ENCODE measurements at places on chromosomes 2 and 18.

- no peak for DNase-seq
Observed at GRCh38 chr2:16246281-16246850, 306.0 kb downstream of the MYCN start.

DNA sequence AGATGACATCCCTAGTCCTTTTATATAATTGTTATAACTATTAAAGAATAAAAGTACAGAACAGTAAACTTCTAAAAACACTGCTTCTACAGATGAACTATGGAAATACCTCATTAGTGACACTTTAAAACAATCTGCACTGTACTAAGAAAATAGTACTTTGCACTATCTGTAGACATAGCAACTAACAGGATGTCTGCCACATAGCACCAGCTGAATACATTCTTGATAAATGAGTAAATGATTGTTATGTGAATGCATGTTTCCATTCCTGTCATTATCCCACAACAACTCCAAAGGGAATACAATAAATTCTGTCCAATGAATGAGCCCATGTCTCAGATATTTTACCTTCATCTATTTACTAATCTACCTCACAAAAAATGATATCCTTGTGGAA, 115.3 kb upstream of the SLC35G4 start:
- no peak for DNase-seq

DNA sequence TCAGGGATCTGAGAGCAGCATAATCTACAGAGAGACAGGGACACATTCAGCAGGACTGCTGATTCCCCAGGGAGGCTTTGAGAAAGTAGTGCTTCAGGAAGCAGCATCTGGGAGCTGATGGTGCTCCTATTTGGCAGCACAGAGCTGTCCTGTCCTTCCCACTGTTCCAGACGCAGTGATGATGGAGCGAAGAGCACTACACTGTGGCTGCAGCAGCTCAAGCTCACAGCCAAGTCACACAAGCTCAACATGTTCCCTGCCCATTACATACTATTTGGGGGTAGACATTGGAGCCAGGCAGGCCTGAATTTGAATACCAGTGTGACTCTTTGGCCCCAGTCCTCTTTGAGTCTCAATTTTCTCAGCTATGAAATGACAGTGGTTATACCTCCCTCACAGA, 15.2 kb upstream of the GALM start:
- no peak for DNase-seq

DNA sequence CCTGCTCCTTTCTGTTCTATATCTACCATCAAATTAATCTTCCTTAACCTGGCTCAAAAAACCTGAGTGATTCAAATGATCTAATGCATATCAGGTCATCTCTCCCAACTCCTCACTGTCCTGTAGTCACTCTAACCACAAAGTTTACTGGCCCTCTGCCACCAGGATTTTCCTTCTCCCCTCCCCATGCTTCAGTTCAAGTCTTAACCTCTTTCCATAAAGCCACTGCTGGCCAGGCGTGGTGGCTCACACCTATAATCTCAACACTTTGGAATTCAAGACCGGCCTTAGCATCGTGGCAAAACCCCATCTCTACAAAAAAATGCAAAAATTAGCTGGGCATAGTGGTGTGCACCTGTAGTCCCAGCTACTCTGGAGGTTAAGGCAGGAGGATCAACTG, 7.5 kb upstream of the SP3 start:
- no peak for DNase-seq

DNA sequence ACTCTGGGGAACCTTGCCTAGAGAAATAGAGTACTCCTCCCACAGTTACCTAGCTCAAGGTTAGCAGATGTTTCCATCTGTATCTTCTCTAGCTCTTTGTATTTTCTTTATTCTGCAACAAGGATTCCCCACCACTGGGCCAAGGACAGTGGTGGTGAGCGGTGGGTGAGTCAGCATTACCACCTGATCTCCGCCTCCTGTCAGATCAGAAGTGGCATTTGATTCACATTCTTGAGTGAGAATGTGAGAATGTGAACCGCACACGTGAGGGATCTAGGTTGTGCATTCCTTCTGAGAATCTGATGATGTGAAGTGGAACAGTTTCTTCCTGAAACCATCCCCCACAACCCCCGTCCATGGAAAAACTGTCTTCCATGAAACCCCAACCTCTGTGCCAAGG, 9.0 kb downstream of the EPB41L3 start:
- no peak for DNase-seq

GRCh38 chr2:209560911-209561310, 137.1 kb downstream of the MAP2 start:
- DNase-seq: no peak

DNA sequence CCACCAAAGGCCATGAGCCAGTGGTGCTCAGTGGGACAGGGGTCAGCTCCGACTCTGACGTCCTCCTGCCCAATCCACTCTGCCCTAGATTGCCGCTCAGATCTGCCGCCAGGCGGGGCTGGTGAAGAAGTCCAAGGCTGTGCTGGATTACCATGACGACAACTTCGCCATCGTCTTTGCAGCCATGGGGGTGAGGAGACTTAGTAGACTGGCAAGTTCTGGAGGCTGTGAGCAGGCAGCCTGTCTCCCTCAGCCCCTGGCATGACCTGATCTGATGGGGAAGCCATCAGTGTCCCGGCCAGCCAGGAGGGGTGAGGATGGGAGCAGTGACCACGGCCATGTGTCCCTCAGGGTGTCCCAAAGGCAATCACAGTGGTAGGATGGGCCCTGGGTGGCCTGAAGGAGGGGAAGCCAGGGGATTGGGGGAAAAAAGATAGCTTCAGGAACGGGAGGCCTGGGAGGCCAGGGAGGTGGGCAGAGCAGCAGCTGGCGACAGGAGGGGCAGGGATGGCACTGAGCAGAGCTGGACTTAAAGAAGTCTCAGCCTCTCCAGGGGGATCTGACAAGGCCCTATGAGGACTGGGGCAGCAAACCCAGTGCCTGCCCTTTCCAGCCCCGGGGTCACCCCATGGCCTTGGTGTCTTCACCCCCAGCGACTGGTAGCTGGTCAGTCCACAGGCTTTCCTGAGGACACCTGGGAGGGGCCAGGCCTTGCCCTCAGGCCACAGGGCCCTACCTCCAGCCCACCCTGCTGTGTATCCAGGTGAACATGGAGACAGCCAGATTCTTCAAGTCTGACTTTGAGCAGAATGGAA, 17.4 kb upstream of the ANKRD53 start:
- no peak for DNase-seq

GRCh38 chr2:224020523-224020922, 18.6 kb downstream of the SERPINE2 start:
- DNase-seq: no peak

- DNase-seq: peak; percentile 81
Observed at GRCh38 chr2:152025678-152026287, 73.1 kb downstream of the CACNB4 start.

DNA sequence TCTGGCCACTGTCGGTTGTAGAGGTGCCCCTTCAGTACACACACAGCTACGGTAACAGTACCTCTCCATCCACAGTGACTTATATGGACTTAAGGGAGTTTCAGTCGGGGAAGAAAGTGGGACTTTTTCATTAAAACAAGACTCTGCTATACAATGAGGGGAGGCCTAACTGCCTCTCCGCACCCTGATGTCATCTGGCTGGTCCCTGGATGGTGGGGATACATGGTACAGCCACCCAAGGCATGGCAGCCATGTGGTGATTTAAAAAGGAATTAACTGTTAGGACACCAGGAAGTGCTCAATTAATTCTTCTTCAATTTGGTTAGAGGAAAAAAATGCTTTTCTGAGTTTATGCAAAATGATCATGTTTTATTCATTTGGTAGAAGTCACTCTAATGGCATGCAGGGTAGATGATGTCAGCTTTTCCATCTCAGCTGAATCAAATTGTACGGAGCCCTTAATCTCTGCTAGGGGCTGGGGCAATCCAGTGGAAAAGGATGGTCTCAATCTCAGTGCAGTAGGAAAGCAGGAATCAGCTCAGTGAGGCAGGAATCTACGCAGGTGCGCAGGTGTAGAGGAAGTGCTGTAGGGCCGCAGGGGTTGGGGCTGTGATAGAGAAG, 243.9 kb downstream of the PRKCE start:
- no peak for DNase-seq

DNA sequence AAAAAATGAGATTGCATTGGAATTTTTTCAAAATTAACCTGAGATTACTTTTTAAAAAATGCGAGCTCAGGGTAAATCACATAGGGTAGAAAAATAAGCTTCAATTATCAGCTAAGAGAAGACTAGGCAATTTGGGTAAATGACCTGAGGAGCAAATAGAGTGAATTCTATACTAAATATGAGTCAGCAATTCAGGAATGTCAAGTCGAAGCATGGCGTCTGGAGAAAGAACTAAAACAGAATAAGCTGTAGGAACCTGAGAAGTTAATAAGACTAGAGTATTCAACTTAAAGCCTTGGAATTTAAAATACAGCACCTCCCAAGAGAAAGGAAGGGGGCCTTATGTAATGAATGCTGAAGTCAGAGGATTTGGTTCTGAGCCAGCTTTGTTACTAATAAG, 487.0 kb downstream of the SUCLG1 start:
- DNase-seq: no peak

DNA sequence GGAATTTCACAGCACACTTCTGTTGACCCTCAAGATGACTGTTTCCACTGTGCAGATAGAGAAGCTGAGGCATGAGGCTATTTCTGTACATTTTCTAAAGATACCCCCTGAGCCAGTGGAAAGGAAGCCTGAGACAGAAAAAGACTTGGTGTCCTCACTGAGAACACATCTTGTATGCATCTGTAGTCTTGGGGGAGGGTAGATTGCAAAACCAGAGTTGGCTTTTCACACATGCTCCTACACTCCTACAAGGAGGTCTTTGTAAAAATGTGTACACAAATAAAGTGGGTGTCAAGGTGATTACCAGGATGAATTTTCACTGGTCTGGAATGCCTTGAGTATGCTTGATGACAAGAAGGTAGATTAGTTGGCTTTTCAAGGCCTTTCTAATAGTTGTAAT, 98.0 kb downstream of the KCTD18 start:
- DNase-seq: no peak

DNA sequence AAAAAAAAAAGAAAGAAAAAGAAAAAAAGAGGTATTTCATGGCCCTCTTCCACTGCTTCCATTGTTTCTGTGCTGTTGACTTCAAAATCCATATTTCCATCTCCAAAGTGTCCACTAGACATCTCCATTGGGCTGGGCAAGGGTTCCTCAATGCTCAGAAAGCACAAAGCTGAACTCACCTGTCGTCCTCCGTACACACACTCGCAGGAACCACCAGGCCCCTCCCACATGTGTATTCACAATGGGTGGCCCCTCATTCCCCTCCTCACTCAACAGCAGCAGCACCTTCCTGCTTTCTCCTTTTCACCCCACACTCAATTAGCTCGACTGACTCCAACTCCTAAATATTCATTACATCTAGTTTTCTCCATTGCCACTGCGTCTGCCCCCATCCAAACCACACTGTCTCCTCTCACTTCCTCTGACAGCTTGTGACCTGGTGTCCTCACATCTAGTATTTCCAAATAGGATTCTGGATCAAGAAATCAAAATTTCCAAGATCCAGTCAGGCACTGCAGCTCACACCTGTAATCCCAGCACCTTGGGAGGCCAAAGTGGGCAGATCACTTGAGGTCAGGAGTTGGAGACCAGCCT, 25.2 kb downstream of the OSBPL1A start:
- no peak for DNase-seq

DNA sequence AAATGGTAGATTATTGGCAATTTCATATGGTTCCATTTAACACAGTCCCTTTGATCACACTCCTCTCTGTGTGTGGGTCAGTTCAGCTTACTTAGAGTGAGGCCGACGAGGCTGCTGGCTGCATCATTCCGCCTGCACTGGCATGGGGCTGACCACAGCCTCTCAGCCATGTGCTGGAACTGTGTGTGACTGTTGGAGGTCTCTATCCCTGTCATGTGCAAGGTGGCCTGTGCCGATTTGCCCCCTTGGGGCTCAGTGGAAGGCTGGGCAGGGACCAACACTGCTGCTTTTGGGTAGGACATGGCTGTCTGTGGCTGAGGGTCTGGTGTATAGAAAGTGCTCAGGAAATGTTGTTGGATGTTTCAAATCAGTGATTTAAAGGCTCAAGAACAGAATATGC, 454.0 kb upstream of the HS6ST1 start:
- DNase-seq: no peak

DNA sequence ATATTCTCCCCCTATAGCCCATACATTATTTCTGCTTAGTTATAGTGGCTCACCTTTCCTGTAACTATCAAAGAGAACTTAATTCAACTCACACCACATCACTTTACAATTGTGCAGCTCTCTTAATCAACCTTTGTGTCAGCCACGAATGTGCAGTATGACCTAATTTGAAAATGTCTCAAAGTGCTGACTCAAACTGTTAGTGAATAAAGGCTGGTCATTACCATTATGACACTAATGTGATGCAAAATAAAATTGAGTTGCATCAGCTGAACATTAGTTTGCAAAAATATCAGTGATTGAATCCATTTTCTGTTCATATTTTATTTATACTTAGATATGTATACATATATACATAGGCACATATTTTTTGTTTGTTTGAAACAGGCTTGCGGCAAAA, 251.8 kb downstream of the MEIS1 start:
- no peak for DNase-seq

DNA sequence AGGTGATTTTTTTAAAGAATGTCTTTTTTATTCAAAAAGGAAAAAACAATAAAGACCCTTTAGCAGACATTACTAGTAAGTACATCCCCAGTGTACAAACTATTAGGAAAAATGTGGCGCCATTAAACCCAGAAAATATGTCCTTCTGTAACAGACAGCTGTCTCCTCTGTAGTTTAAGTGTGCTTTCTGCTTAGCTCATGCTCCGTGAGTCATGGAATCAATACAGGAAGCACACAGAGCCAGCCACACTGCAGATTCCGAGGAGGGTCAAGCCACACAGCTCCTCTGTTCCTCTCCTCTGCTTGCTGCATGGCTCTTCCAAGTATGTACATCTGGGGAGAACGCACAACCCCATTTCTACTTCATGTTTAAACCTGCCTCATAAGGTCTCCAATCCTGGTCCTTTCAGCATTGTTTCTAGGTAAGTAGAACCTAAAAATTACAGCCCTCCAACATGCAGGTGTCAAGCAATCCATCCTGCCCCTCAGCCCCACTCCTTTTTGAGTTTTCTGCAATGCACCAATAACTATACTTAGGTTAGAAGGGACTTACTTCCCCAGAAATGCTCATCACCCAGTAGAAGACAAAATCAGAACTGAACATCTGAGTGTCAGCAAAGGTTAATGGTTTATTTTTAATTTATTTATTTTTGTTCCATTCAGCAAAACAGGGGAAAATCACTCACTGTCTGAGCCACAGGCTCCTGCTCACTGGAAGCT, 37.5 kb downstream of the ACVR1 start:
- peak; percentile 58 for DNase-seq

- no peak for DNase-seq
Observed at GRCh38 chr18:4734903-4735302, 279.8 kb upstream of the DLGAP1 start.
